ENCODE measurements at places on chromosomes 3 and 15.

GRCh38 chr3:169558371-169558770, 105.1 kb downstream of the MECOM start:
- no peak for DNase-seq

DNA sequence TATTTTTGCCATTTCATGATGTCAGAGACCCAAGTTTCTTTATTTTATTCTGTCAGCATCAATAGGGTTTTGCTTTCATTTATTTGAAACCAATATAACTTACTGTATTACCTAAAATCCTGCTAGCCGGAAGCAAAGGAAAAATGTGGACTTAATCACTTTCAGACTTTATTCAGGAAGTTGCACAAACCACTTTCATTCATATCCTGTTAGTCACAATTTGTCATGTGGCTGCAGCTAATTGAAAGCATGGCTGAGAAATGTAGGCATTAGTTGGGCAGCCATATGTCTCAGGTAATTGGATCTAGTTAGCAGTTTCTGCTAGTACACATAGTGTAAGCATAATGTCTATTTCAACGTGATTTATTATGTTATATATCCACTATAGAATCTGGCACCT, 462.3 kb upstream of the SGO1 start:
- no peak for DNase-seq

GRCh38 chr15:43877371-43877770, 50.6 kb downstream of the WDR76 start:
- DNase-seq = no peak

DNA sequence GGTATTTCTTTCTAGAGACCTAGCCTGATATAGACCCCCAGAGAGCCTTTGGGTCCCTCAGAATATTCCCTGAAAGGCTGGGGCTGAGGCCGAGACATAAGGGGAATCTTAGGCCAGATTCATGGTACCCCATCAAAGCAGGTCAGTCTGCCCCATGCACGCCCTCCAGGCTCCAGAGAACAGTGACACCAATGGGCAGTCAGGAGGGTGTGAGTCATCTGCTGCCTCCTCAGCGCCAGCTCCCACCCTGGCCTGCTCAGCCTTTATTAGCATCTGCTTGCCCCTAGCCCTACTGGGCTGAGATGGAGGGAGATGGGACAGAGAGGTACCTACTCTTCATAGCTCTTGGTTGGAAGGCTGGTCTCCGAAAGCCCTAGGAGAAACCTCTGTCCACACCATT, 14.3 kb upstream of the CAMKV start:
- no peak for DNase-seq

DNA sequence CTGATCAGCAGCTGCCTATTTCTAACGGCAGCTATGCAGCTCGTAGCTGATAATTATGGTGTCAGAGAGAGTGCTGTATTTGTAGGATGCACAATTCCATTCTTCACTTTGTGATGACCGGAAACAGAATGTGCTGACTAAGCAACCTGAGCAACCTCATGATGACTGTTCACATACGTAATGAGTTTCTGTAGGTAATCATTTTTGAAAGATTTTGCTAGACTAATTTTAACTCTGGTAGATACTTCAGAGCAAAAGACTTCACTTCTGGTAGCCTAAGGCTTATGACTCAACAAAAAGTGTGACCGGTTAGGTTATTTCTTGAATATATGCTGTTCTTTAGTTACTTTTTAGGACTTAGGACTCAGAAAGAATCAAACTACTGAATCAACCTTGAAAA, 567.7 kb downstream of the NAALADL2 start:
- DNase-seq = no peak

DNA sequence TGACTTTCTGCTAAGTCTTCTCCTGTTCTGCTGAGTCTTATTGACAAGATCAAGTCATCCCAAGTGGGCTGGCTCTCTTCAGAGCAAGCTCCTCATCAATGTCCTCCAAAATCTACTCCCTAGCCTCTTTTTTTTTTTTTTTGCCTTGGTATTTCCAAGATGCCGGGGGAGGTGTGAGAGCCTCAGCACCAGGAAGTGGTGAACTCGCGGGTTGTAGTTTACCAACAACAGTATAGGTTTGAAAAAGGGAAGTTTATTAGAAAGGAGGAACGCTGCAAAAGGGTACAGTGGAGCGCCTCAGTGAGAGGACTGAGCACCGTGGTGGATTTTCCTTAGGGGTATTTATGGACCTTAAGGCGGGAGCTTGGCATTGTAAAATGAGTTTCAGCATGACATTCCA, 94.3 kb upstream of the SGO1 start:
- no peak for DNase-seq

GRCh38 chr3:38128303-38128655, 8.6 kb downstream of the ACAA1 start:
- no peak for DNase-seq

- DNase-seq = no peak
These were observed 578 bp downstream of the OIP5 start for GRCh38 chr15:41331833-41332193.

DNA sequence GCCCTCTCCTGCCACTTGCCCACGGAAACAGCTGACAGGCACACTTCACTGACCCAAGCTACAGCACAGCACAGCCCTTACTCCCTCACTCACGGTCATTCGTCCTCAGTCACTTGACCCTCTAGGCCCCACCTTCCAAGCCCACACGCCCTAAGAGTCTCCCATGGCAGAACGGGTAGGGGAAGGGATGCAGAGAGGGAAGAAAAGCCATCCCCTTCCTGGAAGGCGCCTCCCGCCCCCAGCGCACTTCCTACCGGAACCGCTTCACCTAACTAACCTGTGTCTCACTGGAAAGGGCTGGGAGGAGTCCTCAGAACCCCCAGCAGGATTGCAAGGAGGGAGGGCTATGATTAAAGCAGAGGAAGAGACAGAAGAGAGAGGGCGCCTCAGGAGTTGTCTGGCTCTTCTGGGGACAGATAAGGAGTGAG, 22.9 kb downstream of the EPHB3 start:
- DNase-seq = no peak

All from cortex of kidney (tissue), 1 donor.